ENCODE measurements at places on chromosomes 2 and 18. TPM values are rescaled to one million over a fixed set of nuclear protein-coding genes. Genes with fewer than 3 reads are reported as not detected.

Gene IL1F10
- not detected for total RNA-seq

Gene PAX8
- 1.6 TPM for total RNA-seq

DNA sequence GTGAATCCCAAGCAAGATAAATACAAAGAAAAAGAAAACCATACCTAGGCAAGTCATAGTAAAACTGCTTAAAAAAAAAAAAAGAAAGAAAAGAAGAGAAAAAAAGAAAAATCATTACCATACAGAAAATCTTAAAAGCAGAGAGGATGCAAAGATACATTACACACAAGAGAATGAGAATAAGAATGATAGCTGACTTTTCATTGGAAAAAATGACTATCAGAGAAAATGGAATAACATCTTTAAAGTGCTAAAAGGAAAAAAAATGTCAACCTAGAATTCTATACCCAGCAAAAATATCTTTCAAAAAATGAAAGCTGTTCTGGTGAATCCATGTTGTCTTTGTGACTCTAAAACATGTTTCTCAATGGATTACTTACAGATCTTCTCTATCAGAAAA is 66.2 kb downstream of the REEP1 start:
- no peak for DNase-seq

Gene GAL3ST2
- total RNA-seq = 0.51 TPM

Gene GPR17
- not detected for total RNA-seq

DNA sequence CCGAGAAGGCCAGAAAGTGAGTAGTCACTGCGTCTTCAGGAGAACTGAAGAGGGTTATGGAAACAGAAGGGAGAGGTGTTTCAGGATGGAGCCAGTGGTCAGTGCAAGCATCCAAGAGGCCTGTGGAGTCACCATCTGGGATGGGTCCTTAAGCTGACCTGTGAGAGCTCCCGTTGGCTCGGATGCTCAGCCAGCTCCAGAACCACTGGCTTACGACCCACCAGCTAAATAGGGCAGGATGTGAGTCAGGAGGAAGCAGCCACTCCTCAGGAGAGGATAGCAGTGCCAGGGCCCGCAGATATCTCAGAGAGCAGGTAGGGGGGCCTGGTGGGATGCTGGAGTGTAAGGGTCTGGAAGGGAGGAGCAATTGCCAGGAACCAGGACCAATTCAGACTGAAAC is 63.1 kb upstream of the B3GNT7 start:
- DNase-seq = no peak
